GM13977 (cell line): ENCODE measurements at places on chromosomes 2 and 18.

GRCh38 chr2:3751806-3752205 is 48.4 kb downstream of the DCDC2C start:
- DNase-seq = no peak

DNA sequence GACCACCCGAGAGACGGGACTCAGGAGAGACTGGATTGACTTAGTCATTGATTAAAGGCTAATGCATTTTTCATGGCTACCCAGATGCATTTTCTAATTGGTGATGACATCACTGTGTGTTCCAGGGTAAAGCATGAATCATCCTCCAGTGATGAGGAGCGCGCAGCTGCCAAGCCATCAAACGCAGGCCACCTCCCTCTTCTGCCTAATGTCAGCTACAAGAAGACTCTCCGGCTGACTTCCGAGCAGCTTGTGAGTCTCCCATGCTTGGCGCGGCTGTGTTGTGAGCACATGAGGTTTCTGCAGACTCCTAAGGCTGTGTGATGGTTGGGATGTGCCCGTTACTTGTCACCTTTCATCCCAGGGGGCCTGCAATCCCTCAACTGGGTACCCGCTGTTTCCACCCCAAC is 56.4 kb downstream of the LPIN1 start:
- DNase-seq = no peak

DNA sequence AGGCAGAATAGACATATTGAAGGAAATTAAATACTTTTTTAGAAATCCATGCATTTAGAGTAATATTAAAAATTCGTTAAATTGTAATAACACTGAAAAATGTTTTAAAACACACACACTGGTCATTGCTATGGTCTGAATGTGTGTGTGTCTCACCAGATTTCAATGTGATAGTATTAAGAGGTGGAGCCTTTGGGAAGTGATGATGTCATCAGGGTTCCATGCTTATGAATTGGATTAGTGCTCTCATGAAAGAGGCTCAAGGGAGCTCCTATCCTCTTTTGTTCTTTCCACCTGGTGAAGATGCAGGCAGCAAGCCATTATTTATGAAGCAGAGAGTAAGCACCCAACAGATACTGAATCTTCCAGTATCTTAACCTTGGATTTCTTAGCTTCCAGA is 441.8 kb downstream of the CDH2 start:
- no peak for DNase-seq

DNA sequence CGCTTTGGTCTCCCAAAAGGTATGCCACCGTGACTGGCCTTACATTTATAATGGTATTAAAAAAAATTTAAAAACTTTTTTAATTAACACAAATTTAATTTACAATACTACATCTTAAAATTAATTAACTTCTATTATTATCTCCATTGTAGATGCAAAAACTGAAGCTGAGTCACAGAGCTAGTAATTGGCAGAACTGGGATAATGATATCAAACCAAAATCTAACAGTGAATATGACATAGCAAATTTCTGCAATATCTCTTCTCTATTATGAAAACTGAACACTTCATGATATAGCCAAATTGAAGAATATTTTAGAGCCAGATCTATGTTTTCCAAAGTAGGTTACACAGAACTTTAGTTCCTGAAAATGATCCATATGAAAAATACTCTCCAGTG is 66.4 kb upstream of the CHAC2 start:
- no peak for DNase-seq

GRCh38 chr2:26214759-26215158 is 29.7 kb downstream of the HADHA start:
- DNase-seq = no peak

DNA sequence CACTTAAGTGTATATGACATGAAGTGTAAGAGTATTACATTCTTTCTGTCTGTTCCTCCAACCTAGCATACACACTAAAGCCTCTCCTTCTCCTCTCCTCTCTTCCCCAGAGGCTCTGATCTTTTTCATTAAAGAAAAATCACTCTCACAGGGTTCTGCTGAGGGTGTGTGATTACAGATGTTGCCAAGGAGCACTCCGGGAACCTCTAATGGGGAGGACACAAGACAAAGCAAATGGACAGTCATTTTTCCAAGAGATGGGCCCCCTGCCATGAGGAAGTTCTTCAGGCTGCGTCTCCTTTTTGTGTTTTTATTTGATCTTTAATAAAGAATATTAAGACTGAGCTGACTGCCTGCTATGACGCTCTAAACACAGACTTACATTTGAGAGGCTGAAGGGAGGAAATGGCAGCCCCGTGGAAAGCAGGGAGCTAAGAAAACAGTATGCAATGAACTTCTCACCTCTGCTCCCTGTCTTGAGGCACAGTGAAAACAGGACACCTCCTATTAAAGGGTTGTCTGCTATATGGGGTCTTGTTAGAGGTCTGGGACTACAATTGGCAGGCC is 578.1 kb downstream of the PIK3C3 start:
- no peak for DNase-seq

DNA sequence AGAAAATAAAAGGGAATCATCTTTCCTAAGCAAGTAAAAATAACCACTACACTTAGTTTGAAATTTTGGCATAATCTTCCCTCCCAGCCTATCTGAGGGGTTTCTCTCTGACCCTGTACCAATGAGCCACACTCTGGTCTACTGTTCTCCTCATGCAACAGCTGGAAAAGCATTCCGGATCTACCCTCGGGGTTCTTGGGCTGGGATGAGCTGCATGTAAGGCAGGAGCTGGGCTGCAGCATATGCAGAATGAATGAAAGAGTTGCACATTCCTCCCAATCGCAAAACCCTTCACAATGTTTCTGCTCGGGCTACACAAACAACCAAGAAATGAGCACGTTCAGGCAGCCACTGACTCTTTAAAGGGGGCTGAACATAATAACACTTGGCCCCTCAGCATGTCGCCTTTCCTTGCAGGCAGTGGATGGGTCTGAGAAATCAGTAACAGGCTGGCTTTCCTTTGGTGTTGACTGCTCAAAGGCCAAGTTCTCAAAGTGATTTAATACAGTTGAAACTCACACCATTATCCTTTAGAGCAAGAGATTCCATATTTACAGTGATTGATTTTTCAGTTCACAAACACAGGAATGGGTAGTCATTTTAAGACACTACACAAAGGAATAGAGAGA is 180.4 kb upstream of the ZFP36L2 start:
- DNase-seq = no peak

DNA sequence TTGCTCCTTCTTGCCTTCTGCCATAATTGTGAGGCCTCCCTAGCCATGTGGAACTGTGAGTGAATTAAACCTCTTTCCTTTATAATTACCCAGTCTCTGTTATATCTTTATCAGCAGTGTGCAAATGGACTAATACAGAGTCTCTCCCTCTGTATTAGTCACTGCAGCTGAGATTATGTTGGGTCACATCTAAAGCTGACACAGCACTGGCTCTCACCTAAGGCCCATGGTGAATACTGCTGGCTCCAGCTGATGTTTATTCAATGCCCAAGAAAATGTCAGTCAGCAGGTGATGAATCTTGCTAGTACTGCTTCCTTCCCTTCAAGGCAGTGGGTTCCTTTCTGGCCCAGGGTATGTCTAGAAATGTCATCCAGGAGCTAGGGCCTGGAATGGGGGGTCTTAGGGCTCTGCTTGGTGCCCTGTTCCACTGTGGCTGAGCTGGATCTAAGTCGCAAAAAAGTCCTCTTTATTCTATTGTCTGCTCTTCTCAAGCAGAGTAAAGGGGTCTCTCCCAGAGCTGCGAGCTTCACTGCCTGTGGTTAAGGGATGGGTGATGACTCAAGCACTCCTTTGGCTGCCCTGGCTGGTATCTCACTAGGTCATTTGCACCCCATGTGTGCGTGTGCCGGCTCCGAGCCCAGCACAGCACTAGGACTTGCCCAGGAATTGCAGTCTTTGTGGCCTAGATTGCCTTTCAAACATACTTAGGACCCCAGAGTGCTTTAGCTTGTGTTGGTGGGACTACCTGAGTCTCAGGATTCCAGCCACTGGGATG is 29.9 kb downstream of the PPP1R1C start:
- no peak for DNase-seq

DNA sequence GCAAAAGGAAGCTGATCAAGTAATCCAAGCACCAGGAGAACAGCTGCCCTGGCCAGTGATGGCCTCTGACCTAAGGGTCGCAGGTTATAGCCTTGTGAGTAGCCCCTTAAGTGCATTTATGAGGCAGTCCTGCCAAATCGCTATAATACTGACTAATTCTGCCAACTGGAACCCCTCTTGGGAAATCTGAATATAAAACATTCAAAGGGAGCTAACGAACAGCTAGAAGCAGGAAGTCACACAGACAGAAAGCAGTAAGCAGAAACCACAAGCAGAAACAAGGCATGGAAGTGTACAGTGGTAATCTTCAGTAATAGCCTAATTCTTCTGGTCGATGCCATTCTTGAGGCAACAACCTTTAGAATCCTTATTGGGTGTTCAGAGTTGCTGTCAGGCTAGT is 521.3 kb downstream of the METTL4 start:
- DNase-seq = no peak

DNA sequence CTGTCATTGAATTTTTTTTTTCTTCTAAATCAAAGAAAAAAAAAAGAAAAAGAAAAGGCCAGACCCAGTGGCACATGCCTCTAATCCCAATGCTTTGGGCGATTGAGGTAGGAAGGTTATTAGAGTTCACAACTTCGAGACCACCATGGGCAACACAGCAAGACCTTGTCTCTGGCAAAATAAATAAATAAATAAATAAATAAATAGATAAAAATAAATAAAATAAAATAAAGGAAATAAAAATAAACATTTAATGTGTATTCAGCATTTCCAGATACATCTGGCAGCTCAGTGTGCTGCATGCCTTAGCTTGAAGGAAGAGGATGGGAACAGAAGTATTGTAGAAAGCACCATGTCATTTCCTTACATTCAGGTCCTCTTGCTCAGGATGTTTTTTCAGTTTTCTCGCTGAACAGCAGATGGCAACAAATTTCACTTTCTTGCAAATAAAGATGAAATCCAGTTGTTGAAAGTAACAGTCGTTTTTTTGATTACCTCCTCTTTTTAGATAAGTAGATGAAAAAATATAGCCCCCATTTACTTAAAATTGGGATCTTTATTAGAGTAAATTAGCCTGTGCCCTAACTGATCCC is 25.7 kb upstream of the FAM178B start:
- peak; percentile 42 for DNase-seq

- DNase-seq = no peak
These were observed 27.4 kb upstream of the CNNM3 start for GRCh38 chr2:96788442-96789244.

GRCh38 chr2:98601532-98602132 is 6.7 kb downstream of the COA5 start:
- peak; percentile 43 for DNase-seq
